ENCODE measurements at places on chromosomes 6 and 20.

GRCh38 chr20:51460569-51461265 is 81.8 kb downstream of the NFATC2 start:
- peak; percentile 98 for DNase-seq

GRCh38 chr6:61606500-61606899 is 679.5 kb downstream of the KHDRBS2 start:
- no peak for DNase-seq

DNA sequence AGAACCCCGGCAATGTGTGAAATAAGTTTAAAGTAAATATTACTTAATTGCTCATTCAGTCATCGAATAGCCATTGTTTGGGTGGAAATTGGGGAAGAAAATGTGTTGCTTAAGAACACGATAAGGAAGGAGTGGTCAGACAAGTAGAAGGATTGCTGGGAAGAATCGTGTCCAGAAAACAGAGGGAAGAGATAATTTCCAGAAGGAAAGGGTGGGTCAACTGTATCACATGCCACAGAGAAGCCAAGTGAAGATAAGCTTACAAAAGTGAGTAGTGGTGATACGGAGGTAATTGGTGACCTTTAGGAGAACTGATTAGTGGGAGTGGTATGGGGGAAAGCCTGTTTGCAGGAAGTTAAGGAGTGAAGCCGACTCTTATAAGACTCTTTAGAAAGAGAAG is 306.2 kb downstream of the SOX4 start:
- no peak for DNase-seq

- DNase-seq = no peak
Observed at GRCh38 chr20:1563598-1563997, 6.1 kb upstream of the SIRPD start.

DNA sequence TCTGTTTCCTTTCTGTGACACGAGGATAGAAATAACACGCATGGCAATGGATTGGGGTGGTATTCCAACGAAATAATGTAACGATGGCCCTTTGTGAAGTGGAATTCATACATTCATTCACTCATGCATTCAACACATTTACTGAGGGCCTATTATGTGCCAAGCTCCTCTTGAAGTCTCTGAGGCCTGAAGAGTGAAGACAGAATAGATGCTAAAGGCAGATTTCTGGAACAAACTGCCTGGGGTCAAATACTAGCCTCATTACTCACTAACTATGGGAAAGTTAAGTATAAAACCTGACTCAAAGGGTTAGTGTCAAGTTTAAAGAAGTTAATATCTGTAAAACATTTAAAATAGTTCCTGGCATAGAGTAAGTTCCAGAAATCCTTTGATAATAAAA is 279.6 kb upstream of the SULF2 start:
- no peak for DNase-seq

GRCh38 chr6:16901306-16901705 is 140.0 kb upstream of the ATXN1 start:
- DNase-seq = no peak

DNA sequence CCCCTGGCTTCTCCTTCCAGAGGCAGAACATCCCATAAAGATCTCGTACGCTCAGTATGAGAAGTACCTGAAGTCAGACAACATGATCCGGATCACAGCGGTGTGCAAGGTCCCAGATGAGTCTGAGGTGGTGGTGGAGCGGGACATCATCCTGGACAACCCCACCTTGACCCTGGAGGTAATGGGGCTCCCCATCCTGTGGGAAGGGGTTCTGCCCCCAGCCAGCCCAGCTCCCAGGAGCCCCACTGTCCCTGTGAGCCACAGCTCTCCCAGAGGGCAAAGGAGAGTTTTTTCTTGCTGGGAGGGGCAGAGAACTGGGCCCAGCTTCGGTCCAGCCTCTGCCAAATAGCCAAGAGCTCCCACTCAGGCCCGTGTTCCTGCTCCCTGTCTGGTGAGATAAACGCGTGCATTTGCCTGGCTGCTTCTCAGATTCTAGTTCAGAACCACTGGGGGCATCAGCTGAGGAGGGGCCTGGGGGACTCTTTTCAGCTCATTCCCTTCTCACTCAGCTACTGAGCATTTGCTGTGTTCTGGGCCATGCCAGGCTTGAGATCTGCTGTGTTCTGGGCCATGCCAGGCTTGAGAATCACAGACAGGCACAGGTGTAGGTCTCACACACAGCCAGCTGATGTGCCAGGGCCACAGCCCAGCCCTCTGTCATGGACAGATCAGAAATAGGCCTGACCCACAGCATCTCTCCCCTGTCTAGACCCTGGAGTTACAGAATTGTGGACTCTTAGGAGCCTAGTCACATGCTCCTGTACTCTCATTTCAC is 39.5 kb downstream of the TGM3 start:
- no peak for DNase-seq

DNA sequence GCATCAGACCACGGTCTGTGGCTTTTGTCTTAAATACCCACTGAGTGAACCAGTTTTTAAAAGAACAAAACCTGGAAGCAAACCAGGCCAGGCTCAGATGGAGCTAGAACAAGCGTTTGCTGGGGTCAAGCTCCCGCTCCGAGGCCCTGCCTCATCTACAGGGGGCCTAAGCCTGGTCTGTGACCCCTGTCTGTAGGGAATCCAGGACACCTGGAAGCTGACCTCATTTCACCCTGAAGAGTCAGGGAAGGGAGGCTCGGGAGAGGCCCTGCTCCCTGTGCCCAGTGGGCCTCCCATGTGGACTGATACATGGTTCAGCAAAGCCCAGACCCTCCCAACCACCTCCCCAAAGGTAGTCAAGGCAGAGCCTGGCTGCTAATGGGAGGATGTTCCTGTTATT is 26.8 kb upstream of the DLGAP4 start:
- no peak for DNase-seq

DNA sequence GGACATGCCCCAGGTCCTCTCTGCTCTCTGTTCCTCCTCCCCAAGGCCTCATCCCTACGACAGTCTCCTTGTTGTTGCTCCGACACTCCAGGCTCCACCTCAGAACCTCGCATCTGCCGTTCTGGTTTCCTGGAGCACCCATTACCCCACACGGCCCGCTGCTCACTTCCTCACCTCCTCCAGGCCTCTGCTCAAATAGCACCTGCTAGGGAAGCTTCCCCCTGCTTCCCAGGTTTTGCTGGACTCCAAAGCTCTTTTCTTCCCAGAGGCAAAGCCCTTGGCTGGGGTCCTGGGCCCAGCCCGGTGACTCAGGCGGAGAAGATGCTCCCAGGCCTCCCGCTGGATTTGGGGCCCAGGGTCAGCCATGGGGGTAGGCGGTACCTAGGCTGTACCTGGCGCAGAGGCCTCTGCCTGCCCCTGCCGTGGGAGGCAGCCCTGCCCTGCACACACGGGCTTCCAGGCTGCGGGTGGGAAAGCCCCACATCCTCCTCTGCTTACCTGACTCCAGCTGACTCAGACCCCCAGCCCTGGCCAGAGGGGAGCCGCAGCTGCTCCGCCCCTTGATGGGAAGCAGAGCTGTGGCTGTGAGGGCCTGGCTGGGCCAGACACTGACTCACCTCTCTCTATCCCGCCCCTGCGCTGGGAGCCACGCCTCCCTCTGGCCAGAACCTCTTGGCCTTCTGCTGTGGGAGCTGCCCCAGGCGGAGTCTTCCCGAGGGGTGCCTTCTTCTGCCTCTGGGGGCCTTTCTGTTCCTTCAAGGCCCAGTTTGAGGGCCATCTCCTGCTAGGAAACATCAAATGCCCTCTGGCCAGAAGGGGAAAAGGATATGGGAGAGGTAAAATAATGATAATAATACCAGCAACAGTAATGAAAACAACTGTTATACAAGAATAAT is 130.5 kb downstream of the CEBPB start:
- no peak for DNase-seq
